ENCODE measurements at places on chromosomes 5 and 9. TPM values are rescaled to one million over a fixed set of nuclear protein-coding genes. Genes with fewer than 3 reads are reported as not detected.

- no peak for ATAC-seq
Measured at GRCh38 chr9:113886026-113886369, 9.9 kb downstream of the ZNF618 start.

DNA sequence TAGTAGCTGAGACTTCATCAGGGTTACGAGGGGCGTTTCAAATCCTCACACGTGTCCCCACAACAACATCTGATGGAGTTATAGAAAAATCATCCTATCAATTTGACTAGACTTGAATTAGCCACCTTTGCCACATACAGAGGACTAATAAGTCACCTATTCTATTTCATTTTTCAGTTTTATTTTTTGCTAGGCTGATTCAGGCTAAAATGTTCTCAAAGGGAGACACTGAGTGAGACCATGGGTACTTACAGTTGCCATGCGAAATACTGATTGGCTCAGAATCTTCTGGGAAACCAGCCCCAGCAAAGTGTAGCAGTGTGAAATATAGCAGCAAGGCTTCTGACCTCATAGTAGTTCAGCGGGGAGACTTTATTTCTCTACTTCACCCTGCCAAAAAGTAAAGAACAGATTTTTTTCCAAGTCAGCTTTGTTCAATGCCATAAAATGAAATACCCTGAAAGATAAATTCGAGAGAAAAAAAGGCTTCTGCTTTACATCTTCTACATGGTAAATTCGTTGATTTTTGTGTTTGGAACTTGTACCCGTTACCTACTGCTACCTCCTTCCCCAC lies 69.9 kb downstream of the SEMA6A start:
- ATAC-seq, result no peak

GRCh38 chr9:4678679-4679267 lies 596 bp upstream of the CDC37L1 start:
- peak; percentile 13 for ATAC-seq

DNA sequence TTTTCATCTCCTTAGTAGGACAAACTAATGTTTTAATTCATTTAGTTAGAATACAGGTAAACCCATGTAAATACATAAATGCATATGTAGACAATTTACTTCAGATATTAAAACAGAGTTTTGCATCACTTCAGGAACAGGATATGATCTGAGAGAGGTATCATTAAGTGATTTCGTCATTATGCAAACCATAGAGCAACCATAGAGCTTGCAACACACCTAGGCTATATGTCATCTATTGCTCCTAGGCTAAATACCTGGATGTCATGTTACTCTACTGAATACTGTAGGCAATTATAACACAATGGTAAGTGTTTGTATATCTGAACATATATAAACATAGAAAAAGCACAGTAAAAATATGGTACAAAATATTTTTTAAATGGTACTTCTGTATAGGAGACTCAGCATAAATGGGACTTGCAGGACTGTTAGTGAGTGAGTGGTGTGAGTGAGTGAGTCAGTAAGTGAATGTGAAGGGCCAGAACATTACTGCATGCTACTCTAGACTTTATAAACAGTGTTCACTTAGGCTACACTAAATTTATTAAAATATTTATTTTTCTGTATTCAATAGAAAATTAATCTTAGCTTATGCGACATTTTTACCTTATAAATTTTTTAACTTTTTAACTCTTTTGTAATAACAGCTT lies 1377.5 kb upstream of the CDH9 start:
- no peak for ATAC-seq

GRCh38 chr5:156378159-156378558 lies 51.2 kb downstream of the SGCD start:
- ATAC-seq, result no peak

- ATAC-seq, result no peak
Measured at GRCh38 chr9:92378865-92379560, 25.4 kb downstream of the OGN start.

GRCh38 chr9:133946840-133947486 lies 45.2 kb downstream of the VAV2 start:
- no peak for ATAC-seq

DNA sequence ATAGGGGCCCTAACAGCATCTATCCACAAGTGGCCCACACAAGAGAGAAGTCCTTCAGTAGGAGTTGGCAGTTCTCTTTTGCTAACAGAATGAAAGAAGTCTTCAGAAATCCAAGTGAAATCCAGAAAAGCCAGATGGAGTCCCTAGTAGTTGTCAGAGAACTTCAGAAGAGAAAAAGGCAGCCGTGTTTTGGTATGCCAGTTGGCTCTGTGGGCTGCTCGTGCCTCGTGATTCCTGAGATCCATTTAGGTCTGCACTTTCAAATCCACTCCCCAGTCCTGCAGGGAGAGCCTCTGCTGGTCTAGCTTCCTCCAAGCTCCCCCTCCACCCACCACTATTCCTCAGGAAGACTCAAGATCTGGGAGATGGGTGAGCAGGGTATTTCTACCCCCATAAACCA lies 69.0 kb downstream of the CFAP90 start:
- ATAC-seq, result no peak

- ATAC-seq, result no peak
Measured at GRCh38 chr5:36172599-36172998, 20.7 kb downstream of the SKP2 start.

DNA sequence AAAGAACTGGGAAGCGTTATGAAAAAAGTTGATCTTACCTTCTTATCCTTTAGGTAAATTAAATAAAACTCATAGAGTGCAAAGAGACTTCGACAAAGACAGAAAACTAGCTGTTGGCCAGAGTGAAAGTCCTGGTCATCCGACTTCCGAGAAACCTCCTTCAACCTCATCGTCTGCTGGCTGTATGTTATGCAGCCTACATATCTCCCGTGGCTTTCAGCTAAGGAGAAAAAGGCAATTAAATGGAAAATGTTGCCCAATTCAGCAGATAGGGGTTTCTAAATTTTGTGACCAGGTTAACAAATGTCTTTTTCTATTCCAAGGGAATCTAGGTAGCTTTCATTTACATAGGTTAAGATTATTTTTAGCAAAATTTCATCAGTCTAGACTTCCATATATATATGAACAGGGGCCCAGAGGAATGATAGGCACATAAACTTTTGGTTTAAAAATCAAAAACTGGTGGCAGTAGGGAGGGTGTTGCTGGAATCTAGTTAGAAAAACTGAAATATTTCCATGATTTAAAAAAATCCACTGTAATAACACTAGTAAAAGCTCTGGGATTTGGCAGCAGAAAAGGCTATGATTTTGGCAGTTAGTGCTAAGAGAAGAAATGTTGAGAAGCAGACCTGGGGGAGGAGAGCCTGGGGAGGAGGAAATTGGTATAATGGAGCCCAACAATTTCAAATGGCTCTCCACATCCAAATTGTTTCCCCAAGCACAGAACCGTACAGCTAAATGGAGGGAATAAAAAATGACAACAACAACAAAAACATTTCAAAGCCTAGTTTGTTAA lies 32.1 kb downstream of the RAI14 start:
- no peak for ATAC-seq

GRCh38 chr5:68114378-68115040 lies 101.0 kb upstream of the PIK3R1 start:
- no peak for ATAC-seq

DNA sequence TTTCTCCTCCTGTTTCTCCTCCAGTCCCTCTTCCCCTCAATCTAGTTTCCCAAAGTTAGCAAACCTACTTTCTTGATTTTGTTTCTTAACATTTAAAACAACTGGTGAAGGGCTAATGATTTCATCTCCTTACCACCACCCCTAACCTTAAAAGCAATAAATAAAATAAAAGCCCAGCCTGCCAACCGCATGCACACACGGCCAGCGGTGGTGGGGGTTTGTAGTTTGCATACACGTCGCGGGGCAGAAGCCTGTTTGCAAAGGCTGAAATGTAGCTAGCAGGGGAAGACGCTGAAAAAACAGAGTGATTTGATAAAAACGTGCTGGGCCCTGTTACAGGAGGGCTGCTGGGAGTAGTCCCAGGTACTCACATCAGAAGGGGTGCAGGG lies 1.9 kb upstream of the DMRT2 start:
- no peak for ATAC-seq

- peak; percentile 1 for ATAC-seq
Measured at GRCh38 chr5:472076-472655, 29.2 kb downstream of the EXOC3 start.

DNA sequence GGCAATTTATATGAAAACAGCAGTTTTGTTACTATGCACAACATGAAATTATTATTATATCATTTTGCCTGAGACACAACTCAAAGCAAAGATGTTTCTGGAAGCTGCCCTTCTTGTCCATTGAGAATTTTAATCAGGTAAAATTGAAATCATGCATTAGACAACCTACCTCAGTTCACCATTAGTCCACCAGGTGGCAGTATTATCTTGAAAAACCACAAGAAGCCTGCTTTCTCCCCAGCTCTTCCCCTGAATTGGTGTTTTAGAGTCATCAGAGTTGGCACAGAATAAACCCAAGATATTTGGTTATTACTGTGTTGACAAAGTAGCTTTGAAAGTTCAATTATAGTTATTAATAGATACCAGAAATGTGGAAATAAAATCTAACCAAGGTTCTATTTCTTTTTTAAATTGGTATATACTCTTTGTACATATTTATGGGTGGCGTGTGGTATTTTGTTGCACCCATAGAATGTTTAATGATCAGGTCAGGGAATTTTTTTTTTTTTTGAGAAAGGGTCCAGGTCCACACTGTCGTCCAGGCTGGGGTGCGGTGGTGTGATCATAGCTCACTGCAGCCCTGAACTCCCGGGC lies 25.7 kb downstream of the UTP15 start:
- peak; percentile 43 for ATAC-seq

- ATAC-seq, result no peak
Measured at GRCh38 chr5:99900302-99900852, 634.8 kb upstream of the FAM174A start.

GRCh38 chr5:124054564-124054963 lies 542.6 kb downstream of the CSNK1G3 start:
- no peak for ATAC-seq

- ATAC-seq, result no peak
Measured at GRCh38 chr5:528629-529511, 4.6 kb upstream of the SLC9A3 start.

DNA sequence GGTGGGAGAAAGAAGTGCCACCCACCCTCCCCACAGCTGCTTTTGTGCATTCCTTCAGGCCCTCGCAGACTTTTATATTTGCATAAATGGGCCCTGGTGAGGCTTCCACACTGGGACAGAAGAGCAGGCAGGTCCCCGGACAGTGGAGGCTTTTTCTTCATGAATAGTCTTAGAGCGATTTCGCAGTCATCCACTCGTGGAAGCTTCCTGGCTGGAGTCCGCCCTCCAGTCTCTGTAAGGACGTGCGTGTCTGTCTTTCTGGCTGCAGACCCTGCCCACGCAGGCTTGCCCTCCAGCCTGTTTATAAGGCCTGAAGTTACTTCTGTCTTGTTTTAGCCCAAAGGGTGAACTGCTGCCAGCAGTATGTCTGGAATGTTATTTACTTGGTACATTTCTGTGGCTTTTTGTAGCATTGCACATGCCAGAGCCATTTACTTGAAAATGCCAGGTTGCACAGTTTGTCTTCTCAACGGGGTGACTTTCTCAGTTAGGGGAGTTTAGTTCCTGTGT lies 195.7 kb downstream of the AOPEP start:
- peak; percentile 40 for ATAC-seq

- peak; percentile 62 for ATAC-seq
Measured at GRCh38 chr9:134644725-134645606, 3.4 kb downstream of the COL5A1 start.

GRCh38 chr5:35029333-35029732 lies 18.4 kb downstream of the AGXT2 start:
- no peak for ATAC-seq

DNA sequence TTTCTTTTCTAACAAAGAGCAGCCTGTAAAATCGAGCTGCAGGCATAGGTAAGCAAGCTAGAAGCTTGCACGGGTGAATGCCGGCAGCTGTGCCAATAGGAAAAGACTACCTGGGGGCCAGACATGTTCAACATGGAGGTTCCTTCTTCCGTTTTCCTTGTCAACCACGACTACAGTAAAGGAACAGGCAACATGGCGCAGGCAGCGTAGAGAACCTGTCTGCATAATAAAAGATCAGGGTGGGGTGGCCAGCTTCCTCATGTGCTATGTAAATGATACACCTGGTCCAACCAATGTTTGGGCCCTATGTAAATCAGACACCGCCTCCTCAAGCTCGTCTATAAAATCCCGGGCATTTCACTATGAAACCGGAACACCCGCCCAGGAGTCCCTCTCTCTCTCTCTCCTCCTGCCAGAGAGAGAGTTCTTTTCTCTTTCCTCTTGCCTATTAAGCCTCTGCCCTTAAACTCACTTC lies 103.8 kb upstream of the LIFR start:
- ATAC-seq, result peak; percentile 31

The SOHLH1 gene
- not detected for total RNA-seq

The IFNB1 gene
- total RNA-seq, result not detected

The EFNA5 gene
- total RNA-seq, result 4.4 TPM

The BDP1 gene
- total RNA-seq, result 30.3 TPM

The OR1L8 gene
- total RNA-seq, result not detected

The ORM2 gene
- not detected for total RNA-seq

The ALDOB gene
- total RNA-seq, result not detected

The ADAMTS6 gene
- total RNA-seq, result 19.7 TPM

The ACOT12 gene
- total RNA-seq, result not detected

The OGN gene
- 32.4 TPM for total RNA-seq

The PCDHGB6 gene
- 5.9 TPM for total RNA-seq
